Panc1 (cell line): ENCODE measurements at places on chromosomes 3 and 15. TPM values are rescaled to one million over a fixed set of nuclear protein-coding genes. Genes with fewer than 3 reads are reported as not detected.
A peak's percentile ranks its signal among the peaks of the same experiment; 100 is the strongest.

Gene ASB14
- total RNA-seq = not detected

Gene LRRC31
- total RNA-seq = not detected

Gene CCK
- total RNA-seq = not detected

Gene EFHB
- total RNA-seq = 0.46 TPM

Gene ZNF80
- not detected for total RNA-seq

Gene APBA2
- total RNA-seq = 0.31 TPM

DNA sequence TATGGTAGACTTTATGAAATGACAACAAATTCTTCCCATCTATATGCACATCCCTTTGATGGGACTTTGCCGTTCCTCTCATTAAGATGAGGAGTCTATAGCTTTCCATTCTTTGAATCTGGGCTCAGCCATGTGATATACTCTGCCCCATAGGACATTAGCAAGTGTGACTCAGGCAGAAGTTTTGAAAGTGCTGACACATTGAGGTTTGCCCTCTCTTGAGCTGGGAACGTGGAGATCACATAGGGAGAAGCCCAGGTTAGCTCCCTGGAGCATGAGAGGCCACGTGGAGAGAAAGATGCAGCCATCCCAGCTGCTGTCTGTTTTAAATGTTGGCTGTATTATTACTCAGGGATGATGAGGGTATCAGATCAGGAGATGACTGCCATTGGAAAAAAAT is 67.7 kb upstream of the OXTR start:
- H3K27ac ChIP-seq = no peak overlapping the region
- DNase-seq = no peak
- no peaks in the 10 kb centered on the region for H3K27me3 ChIP-seq
- no peaks in the 10 kb centered on the region for H3K36me3 ChIP-seq
- no peak overlapping the region for H3K4me3 ChIP-seq

GRCh38 chr3:103991461-103992115 is 1375.1 kb upstream of the ALCAM start:
- H3K27me3 ChIP-seq = no peaks in the 10 kb centered on the region
- H3K27ac ChIP-seq = no peak overlapping the region
- no peak overlapping the region for H3K4me3 ChIP-seq
- H3K36me3 ChIP-seq = no peaks in the 10 kb centered on the region
- no peaks in the 10 kb centered on the region for H3K4me1 ChIP-seq

- no peaks in the 10 kb centered on the region for H3K4me1 ChIP-seq
- H3K36me3 ChIP-seq = no peaks in the 10 kb centered on the region
- no peak for DNase-seq
- no peak overlapping the region for H3K27ac ChIP-seq
- H3K4me3 ChIP-seq = no peak overlapping the region
These were observed 125.0 kb downstream of the TFG start for GRCh38 chr3:100834332-100834731.

DNA sequence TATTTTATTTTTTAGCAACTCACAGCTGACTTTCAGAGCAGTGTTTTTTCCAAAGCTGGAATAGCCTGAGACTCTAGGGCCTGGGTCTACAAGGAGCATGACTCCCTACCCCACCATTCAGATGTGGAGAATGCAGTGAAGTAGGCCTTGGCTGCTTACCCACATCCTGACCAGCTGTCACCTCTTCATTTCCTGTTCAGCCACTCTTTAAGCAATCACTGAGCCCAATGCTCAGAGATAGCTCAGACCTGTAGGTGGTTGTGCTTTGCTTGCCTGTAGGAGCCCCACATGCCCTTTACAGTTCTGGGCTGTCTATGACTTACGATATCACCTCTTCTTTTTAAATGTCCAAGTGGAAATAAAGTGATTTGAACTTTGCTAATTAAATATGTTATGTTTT is 148.1 kb downstream of the NEK11 start:
- H3K4me1 ChIP-seq = no peaks in the 10 kb centered on the region
- H3K36me3 ChIP-seq = no peaks in the 10 kb centered on the region
- no peaks in the 10 kb centered on the region for H3K27me3 ChIP-seq
- no peak overlapping the region for H3K27ac ChIP-seq

- no peaks in the 10 kb centered on the region for H3K27me3 ChIP-seq
- DNase-seq = no peak
- H3K4me3 ChIP-seq = no peak overlapping the region
- peak overlapping the region; percentile 39; the same call in 1 of the 2 replicates for H3K27ac ChIP-seq
These were observed 271.0 kb upstream of the GADL1 start for GRCh38 chr3:31165399-31165860.

DNA sequence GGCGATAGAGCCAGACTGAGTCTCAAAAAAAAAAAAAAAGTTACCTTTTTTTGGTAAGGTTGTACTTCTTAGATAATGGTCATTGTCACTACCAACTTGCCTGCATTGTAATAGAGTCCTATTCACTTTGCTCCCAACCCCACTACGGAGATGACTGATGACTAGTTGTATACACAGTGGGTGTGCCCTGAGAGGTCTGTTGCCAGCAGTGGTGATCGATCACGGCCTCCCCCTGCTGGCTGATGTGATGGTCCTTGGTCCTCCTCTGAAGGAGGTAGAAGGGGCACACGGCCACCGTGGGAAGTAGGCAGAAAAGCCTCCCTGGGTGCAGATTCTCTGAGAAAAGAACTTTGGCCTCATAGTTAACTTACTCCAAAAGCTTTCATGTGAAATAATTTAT is 10.7 kb downstream of the GCNT3 start:
- H3K4me3 ChIP-seq = no peak overlapping the region
- H3K27me3 ChIP-seq = peaks cover 7% of the 10 kb centered on the region; the same call in 1 of the 2 replicates
- no peaks in the 10 kb centered on the region for H3K36me3 ChIP-seq
- H3K27ac ChIP-seq = no peak overlapping the region
- peak; percentile 45 for DNase-seq
- H3K4me1 ChIP-seq = no peaks in the 10 kb centered on the region

GRCh38 chr3:150763841-150764483 is 993 bp upstream of the SIAH2 start:
- no peak for DNase-seq
- peaks cover 8% of the 10 kb centered on the region for H3K36me3 ChIP-seq
- H3K27me3 ChIP-seq = no peaks in the 10 kb centered on the region
- H3K27ac ChIP-seq = peak overlapping the region; percentile 96
- peaks cover 28% of the 10 kb centered on the region for H3K4me1 ChIP-seq
- peak overlapping the region; percentile 83 for H3K4me3 ChIP-seq

DNA sequence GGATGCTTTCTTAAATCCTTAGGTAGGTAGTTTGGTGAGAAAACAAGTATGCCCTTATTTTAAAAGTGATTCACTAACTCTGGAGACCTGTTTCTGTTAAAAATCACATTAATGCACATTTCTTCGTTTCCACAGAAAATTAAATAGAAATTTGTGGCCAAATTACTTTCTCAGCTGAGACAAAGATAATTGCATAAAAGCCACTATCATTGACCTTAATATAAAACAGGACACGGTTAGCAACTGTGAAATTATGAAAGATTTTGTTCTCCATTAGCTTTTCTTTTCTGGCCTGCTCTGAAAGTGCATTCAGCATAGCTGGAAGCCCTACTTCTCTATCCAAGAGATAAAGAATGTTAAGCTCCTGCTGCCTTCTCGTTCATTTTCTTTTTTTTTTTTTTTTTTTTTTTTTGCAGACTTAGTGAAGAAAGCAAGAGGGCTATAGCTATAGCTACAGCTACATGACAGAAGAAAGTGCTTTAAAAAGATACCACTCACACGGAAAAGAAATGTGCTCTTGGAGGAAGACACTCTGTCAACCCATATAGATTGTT is 576.9 kb downstream of the OTOL1 start:
- no peak overlapping the region for H3K4me3 ChIP-seq
- no peak for DNase-seq
- H3K4me1 ChIP-seq = no peaks in the 10 kb centered on the region
- H3K36me3 ChIP-seq = no peaks in the 10 kb centered on the region
- no peaks in the 10 kb centered on the region for H3K27me3 ChIP-seq
- H3K27ac ChIP-seq = no peak overlapping the region

DNA sequence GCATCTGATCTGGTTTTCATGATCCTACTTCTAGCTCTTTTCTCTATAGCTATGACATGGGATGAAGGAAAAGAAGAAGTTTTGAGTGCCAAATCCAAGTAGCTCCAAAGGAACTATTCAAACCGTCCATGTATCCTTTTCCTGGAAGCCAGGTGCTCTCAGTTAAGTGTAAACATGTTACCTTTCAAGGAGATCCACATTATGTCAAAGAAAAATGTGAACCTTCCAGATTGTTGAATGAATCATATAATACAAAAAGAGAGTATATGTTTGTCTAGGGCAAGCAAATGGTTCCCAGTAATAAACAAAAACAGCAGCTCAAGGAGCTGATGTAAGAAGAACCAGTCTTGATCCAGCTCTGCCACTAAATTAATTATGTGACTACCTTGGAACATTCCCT is 534.9 kb downstream of the MAGI1 start:
- no peak overlapping the region for H3K4me3 ChIP-seq
- no peak for DNase-seq
- H3K27ac ChIP-seq = no peak overlapping the region
- H3K4me1 ChIP-seq = no peaks in the 10 kb centered on the region

DNA sequence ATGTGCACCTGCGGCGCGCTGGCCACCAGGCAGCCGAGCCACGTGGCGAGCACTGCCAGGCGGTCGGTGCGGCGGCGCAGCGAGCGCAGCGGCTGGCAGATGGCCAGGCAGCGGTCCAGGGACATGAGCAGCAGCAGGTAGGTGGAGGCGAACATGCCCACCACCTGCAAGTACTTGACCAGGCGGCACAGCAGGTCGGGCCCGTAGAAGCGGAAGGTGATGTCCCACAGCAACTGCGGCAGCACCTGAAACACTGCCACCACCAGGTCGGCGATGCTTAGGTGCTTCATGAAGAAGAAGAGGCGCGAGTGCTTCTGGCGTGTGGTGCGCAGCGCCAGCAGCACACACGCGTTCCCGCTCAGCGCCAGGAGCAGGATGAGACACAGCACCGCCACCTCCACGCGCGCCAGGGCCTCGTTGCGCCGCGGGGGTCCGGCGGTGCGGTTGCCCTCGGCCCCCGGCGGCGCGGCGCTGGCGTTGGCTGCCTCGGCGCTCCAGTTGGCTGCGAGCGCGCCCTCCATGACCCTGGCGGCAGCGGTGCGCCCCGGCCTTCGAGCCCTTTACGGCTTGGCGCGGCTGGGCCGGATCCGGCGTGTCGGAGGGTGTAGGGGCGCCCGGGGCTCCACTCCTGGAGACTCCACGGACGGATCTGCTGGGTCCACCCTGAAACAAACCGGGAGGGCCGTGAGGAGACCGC is 1.6 kb downstream of the OXTR start:
- H3K27me3 ChIP-seq = no peaks in the 10 kb centered on the region
- no peak overlapping the region for H3K27ac ChIP-seq
- H3K4me1 ChIP-seq = no peaks in the 10 kb centered on the region; the same call in 1 of the 2 replicates
- DNase-seq = no peak

DNA sequence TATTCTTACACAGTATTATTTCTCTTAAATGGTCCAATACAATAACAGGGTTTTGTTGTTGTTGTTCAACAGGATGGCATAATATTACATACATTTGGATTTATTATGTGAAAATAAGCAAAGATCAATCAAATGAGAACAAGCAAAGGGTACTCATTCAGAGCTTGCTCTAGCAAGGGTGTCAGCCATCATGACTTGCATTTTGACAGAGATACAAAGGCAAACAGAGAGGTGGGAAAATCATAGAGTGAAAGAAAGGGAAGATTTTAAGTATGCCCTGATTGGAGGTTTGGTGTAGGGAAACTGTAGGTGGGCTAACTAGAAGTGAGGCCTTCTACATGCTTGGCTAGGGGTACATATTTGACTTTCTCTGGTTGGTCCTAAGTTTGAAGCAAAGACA is 109.1 kb upstream of the BCHE start:
- no peaks in the 10 kb centered on the region for H3K4me1 ChIP-seq
- H3K27ac ChIP-seq = no peak overlapping the region
- DNase-seq = no peak
- H3K36me3 ChIP-seq = no peaks in the 10 kb centered on the region
- no peak overlapping the region for H3K4me3 ChIP-seq

DNA sequence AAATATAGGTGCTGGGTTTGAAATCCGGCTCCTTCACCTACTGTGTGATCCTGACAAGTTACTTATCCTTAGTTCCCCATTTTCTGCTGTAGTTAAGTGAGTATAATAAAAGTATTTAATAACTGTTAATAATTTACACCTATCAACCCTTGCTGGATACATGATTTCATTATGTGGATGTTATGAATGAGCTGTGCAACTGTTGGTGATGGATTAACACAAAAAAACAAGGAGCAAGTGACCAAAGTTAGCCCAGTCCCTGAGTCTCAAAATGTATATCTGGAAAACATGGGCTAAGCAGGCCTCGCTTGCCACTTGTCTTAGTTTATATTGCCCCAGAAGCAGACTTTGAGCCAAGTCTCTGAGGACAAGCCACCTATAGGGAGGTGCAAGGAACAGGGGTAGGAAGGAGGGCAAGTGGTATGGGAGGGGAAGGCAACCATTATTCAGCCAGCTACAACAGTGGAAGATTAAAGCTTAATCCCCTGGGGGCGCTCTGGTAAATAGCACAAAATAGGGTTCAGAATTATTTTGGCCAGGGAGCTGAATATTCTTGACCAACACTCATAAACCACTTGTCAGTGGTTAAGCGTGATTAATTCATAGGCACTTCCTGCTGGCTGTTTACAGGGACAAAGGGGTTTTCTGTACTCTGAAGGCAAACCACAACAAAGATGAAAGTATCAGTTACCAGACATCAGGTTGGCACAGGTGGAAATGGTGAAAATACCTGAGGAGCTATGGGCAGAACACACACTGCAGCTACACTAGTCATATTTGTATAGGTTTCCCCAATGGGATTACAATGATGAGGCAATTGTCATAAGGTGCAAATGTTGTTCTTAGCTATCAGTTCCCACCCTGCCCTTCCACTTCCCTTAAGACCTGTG is 76.2 kb downstream of the TRIM42 start:
- H3K27ac ChIP-seq = no peak overlapping the region
- peaks cover 4% of the 10 kb centered on the region for H3K27me3 ChIP-seq
- H3K4me3 ChIP-seq = no peak overlapping the region

- no peak overlapping the region for H3K4me3 ChIP-seq
- DNase-seq = no peak
- no peaks in the 10 kb centered on the region for H3K36me3 ChIP-seq
- H3K27me3 ChIP-seq = no peaks in the 10 kb centered on the region
These were observed 39.8 kb downstream of the HCN4 start for GRCh38 chr15:73328981-73329380.

DNA sequence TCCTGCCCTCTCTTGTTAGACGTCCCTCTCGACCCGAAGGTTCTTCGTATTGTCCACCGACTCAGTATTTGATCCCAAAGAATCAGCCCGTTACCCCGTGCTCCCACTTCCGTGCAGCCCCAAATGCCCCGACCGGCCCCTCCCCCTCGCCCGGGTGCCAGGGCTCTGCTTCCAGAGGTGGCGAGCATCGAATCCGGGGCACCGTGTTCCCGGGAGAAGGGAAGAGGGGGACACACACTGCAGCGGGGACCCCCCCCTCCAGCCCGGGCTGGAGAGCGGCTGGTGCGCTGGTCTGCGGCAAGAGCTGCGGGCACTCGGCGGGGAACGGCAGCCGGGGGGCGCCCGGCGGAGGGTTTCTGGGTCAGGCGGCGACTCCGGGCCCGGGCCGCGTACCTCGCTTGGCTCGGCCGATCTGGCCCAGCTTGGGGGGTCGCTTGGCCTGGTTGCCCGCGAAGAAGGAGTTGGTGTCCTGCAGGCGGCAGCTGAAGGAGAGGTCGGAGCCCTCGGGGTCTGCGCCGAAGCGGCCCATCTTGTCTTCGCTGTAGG is 556 bp downstream of the CAMK2N2 start:
- peak overlapping the region; percentile 47 for H3K4me3 ChIP-seq
- DNase-seq = no peak
- 0 out of 2 replicates have a peak, but pooled peaks cover 4% of the 10 kb centered on the region for H3K4me1 ChIP-seq
- H3K36me3 ChIP-seq = no peaks in the 10 kb centered on the region
- H3K27ac ChIP-seq = no peak overlapping the region

- no peaks in the 10 kb centered on the region for H3K36me3 ChIP-seq
- H3K4me1 ChIP-seq = no peaks in the 10 kb centered on the region
- H3K27ac ChIP-seq = no peak overlapping the region
These were observed 497.0 kb downstream of the RBMS3 start for GRCh38 chr3:29777869-29778268.
